Tibial nerve (tissue), 4 donors: ENCODE measurements at places on chromosomes 3 and 15. TPM values are rescaled to one million over a fixed set of nuclear protein-coding genes. Genes with fewer than 3 reads are reported as not detected.

- H3K27ac ChIP-seq = no peak overlapping the region
- peaks cover 21% of the 10 kb centered on the region for H3K4me1 ChIP-seq
- H3K36me3 ChIP-seq = peaks cover 19% of the 10 kb centered on the region
- peak; percentile 15 for DNase-seq
- no peak overlapping the region for H3K4me3 ChIP-seq
These were observed 43.8 kb upstream of the FBXL22 start for GRCh38 chr15:63553388-63553791.

DNA sequence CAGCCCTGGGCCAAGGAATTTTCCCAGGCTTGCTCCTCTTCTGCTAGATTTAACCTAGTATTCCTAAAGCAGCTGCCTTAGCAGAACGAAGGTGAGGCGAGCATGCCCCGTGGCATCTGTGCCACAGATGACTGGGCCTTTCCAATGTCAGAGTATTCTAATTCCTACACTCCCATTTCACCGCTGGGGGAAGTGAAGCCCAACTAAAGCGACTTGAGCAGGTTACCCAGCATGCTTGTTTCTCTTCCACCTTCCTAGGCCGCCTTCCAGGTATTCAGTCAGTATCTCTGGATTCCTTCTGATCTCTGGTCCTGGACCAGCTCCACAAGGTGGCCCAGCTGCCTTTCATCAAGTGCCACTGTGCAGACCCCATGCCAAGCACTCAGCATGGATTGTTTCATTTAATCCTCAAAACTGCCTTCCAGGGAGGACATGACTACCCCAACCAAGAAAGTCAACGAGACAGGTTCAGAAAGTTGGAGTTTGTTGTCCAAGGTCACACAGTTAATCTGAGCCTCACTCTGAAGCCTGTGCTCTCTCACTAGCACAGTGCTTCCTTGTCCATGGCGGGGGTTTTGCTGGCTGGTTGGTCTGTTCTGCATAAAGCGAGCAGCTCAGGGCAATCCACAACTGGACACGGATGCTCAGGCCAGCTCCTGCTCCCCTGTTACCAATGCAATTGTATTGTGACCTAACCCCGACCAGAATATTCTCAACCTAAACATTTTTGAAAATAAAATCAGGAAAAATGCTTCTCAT lies 15.1 kb downstream of the MYO5C start:
- DNase-seq = no peak
- no peaks in the 10 kb centered on the region for H3K4me1 ChIP-seq
- H3K4me3 ChIP-seq = no peak overlapping the region

- H3K36me3 ChIP-seq = no peaks in the 10 kb centered on the region
- peaks cover 60% of the 10 kb centered on the region for H3K4me1 ChIP-seq
- DNase-seq = peak; percentile 77
- H3K4me3 ChIP-seq = peak overlapping the region; percentile 59
- no peaks in the 10 kb centered on the region for H3K27me3 ChIP-seq
These were observed 16.3 kb downstream of the RGMA start for GRCh38 chr15:93072411-93073394.

DNA sequence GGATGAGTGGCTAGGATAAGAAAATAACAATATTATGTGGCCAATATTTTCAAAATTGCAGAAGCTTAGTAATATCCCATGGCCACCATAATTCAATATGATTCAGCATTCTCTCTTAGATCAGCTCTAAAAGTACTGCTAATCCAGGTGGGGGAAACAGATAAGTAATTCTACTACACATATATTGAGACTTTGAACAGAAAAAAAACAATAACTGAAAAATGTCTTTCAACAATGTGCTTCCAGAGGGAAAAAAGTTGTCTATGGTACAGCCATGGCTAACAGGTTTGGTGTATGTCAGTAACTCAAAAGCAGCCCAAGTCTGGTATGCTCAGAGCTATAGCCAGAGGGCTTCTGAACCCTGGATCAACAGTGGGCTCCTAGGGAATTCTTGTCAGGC lies 42.4 kb upstream of the PPIB start:
- no peak for DNase-seq
- peaks cover 58% of the 10 kb centered on the region for H3K36me3 ChIP-seq
- H3K27ac ChIP-seq = no peak overlapping the region

DNA sequence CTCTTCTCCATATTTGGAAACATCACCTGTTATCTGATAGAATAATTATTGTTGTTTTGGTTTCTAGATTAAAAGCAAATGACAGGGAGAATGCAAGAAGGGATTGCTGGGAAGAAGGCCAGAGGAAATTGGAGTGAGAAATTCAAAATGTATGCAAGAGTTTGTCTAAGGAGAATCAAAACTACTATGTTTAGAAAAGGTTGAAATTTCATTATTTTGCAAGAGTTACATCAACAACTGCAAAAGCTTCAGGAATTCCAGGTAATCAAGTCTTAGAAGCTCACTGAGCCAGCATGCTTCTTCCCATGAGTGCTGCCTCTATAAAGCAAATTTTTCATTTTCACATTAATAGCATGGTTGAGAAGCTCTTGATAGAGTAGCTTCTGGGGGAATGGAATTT lies 177.2 kb upstream of the GBE1 start:
- H3K36me3 ChIP-seq = no peaks in the 10 kb centered on the region
- H3K27me3 ChIP-seq = no peaks in the 10 kb centered on the region
- no peak for DNase-seq
- H3K4me1 ChIP-seq = no peaks in the 10 kb centered on the region
- H3K27ac ChIP-seq = no peak overlapping the region

DNA sequence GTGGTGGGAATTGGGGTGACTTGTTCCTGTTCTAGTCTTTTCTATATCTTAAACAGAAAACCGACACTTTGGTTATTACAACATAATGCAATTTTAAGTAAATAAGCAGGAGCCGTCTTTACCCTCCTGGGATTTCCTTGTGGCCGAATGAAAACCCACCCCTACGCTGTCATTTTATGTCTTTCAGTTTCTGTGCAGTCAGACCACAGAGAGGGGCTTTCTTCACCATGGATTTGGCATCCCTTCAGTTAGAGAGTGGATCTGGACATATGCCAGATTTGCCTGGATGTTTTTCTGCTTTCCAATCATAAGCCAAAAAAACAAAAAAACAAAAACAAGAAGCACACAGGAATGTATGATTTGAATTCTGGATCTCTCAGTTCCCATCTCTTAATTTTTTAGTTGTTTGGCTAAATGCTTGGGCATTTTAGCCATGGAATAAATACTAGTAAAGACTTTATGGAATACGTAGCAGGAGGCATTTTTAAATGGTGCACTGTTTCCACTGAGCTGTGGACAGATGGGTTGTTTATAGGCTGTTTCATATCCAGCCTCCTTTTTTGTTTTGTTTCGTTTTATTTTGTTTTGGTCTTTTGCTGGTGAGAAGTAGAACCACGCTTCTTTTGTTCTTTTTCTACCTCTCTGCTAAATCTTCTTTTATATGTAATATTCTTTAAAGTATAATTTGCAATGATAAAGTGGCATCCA lies 272.9 kb downstream of the FEZF2 start:
- H3K27me3 ChIP-seq = no peaks in the 10 kb centered on the region
- no peak overlapping the region for H3K27ac ChIP-seq
- no peak overlapping the region for H3K4me3 ChIP-seq
- no peaks in the 10 kb centered on the region for H3K36me3 ChIP-seq
- no peak for DNase-seq
- no peaks in the 10 kb centered on the region for H3K4me1 ChIP-seq

DNA sequence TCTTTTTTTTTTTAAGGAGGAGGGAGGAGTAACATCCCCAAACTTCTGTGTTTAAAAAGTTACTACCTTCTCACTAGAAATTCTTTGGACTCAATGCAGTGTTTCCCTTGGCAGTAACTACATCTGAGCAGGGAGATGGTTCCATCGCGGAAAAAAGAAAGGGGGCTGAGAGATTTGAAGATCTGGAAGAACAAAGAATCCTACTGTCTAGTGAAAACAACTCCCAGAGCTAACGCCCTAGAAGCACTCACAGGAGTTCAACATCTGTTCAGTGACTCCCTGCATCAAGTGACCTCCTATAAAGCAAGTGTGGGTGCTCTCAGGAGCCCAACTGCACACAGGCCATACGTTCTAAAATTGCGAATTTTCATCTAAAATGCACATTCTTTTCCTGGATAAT lies 66.8 kb upstream of the PXYLP1 start:
- no peaks in the 10 kb centered on the region for H3K36me3 ChIP-seq
- no peaks in the 10 kb centered on the region for H3K27me3 ChIP-seq
- no peak overlapping the region for H3K4me3 ChIP-seq

GRCh38 chr3:36696799-36697198 lies 67.6 kb downstream of the DCLK3 start:
- H3K36me3 ChIP-seq = no peaks in the 10 kb centered on the region
- H3K27me3 ChIP-seq = no peaks in the 10 kb centered on the region
- H3K27ac ChIP-seq = no peak overlapping the region
- DNase-seq = no peak
- H3K4me3 ChIP-seq = no peak overlapping the region

DNA sequence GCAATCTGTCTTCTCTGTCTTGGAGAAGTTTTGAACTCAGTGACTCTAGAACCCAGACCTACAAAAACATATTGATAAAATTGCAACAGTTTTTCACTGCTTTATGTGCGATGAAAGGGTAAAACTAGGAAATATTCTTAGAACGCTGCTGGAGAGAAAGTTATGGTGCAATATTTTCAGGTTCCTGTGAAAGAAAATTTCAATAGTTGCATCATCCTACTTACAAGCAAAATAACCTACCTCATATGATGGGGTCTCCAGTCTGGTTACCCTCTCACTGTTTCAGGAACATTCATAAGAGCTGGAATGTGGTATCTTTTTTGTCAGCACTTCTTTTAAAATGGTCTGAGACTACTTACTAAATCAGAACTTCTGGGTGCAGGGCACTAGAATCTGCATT lies 27.1 kb downstream of the GATM start:
- H3K27ac ChIP-seq = no peak overlapping the region
- H3K4me1 ChIP-seq = peaks cover 3% of the 10 kb centered on the region
- no peak for DNase-seq
- no peak overlapping the region for H3K4me3 ChIP-seq
- H3K36me3 ChIP-seq = no peaks in the 10 kb centered on the region

DNA sequence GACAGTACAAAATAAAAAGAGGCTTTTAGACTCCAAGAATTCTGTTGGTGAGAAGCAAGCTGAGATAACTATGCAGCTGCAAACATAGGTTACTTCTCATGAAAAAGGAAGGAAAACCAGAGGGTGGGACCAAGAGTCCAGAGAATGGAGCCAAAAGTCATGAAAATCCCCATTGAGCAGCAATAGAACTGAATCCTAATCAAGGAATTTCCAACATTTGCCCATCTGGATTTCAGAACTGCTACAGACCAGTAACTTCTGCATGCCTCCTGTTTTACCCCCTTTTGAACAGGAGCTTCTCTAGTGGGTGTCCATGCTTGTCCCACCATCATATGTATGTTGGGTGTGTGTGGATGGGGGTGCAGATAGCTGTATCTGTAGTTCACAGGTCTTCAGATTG lies 33.6 kb upstream of the BNC1 start:
- no peaks in the 10 kb centered on the region for H3K36me3 ChIP-seq
- H3K4me3 ChIP-seq = no peak overlapping the region
- DNase-seq = no peak
- no peaks in the 10 kb centered on the region for H3K27me3 ChIP-seq

The COL8A1 gene
- 170 TPM for total RNA-seq

The SLC22A14 gene
- total RNA-seq = 1.2 TPM

The DPPA4 gene
- not detected for total RNA-seq
